Cardiac septum (tissue), 1 donor: ENCODE measurements at places on chromosomes 16 and 17. TPM values are rescaled to one million over a fixed set of nuclear protein-coding genes. Genes with fewer than 3 reads are reported as not detected.

Gene CDH5
- 51.9 TPM for total RNA-seq

Gene ANKRD40CL
- not detected for total RNA-seq

Gene ZG16
- not detected for total RNA-seq

Gene RAB37
- 0.94 TPM for total RNA-seq

Gene CCDC43
- total RNA-seq = 25.5 TPM

Gene TOP2A
- 0.51 TPM for total RNA-seq

Gene CCL1
- not detected for total RNA-seq

Gene GAA
- 47.0 TPM for total RNA-seq

Gene ATP5PD
- total RNA-seq = 616 TPM

Gene KIF18B
- 0.13 TPM for total RNA-seq

Gene SP6
- total RNA-seq = 0.08 TPM

Gene MT1E
- total RNA-seq = 36.1 TPM

Gene CEP295NL
- total RNA-seq = 1.6 TPM

Gene FBXL16
- 1.5 TPM for total RNA-seq

Gene CARD14
- not detected for total RNA-seq

Gene HIRIP3
- total RNA-seq = 17.4 TPM

Gene CMIP
- 19.8 TPM for total RNA-seq

Gene CSH1
- not detected for total RNA-seq

Gene SF3B3
- total RNA-seq = 159 TPM

Gene PLCG2
- 8.5 TPM for total RNA-seq
